ENCODE measurements at places on chromosomes 2 and 18.

DNA sequence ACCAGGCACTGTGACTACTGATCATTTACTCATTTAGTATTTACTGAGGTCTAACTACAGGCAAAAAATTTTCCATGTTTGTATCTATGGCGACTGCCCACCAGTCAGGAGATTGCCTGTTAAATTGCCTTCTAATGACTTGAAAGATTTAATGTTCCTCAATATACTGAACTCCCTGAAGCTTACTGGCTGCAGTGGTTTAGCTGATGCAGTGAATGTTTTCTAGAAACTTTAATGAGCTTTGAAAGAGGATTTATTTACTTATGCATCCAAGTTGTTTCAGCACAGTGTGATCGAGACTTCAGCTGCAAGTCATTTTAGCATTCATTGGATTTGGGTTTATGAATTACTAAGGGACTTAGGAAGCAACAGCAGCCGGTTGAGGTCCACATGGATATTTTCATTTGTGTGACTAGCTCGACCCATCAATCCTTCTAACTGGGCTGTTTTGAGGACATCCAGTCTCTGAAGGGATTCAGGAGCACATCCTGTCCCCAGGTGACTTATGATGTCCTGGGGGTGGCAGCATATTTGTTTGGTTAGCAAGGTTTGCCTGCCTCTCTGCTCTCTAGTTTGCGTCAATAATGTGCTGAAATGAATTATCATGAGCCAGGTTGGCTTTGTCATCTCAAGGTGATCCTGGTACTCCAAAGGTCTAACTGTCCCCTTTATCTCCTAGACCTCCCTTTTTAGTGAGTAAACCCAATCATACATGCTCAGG, 26.8 kb downstream of the ACMSD start:
- DNase-seq = no peak

DNA sequence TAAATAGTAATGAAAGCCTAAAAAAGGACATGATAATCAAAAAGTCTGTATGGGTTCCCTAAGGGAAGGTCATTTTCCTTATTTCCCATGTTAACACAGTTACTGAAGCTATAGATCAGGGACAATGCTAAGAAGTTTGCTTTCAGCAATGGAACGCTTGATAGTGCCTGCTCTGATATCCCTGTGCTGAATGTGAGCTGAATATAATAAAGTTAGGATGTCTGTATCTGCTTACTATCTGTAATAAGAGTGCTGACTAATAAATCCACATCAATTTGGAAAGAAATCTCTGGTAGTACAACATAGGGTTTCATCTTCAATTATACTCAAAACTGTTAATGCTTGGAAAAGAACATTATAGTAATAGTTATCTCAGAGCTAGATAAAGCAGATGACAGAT, 25.8 kb downstream of the TTC21B start:
- DNase-seq = no peak

- DNase-seq = no peak
These were observed 3.1 kb downstream of the SP3 start for GRCh38 chr2:173962031-173962430.

GRCh38 chr2:176370467-176371171, 101.4 kb downstream of the MTX2 start:
- DNase-seq = peak; percentile 19

DNA sequence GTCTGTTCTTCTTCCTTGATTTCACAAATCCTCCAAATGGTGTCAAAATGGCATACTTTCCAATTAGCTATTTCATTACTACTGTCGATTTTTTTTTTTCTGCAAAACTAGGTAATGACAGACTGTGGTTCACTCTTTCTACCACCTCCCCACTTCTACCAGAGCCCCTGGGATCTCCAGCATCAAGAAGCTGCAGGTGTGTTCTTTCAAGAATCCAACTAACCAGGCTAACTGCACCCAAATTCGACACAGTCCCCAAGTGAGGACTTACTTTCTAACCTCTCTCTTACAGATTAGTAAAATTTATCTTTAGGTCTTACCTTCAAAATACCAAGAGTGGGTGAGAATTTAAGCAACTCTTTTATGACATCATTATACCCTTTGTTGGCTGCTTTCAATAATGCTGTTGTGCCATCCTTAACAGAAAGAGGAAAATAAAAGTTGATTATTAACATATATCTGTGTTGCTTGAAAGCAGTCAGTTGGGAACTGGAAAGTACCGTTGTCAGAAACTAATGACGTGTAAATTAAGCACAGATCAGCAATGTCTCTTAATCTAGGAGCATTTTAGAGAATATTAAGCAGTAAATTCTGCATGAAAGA, 31.2 kb upstream of the NPC1 start:
- no peak for DNase-seq
